Skin of body (tissue), 3 donors: ENCODE measurements at places on chromosomes 13 and 19.

GRCh38 chr13:44730851-44731250 is 154.7 kb upstream of the TSC22D1 start:
- DNase-seq, result no peak

GRCh38 chr19:46303691-46304397 is 7.0 kb downstream of the HIF3A start:
- DNase-seq, result peak; percentile 22

GRCh38 chr13:28320884-28321574 is 173.9 kb downstream of the FLT1 start:
- DNase-seq, result no peak

- DNase-seq, result no peak
Observed at GRCh38 chr19:47427241-47428176, 8.2 kb upstream of the MEIS3 start.

- DNase-seq, result no peak
Observed at GRCh38 chr13:28837111-28837510, 17.0 kb downstream of the MTUS2 start.

DNA sequence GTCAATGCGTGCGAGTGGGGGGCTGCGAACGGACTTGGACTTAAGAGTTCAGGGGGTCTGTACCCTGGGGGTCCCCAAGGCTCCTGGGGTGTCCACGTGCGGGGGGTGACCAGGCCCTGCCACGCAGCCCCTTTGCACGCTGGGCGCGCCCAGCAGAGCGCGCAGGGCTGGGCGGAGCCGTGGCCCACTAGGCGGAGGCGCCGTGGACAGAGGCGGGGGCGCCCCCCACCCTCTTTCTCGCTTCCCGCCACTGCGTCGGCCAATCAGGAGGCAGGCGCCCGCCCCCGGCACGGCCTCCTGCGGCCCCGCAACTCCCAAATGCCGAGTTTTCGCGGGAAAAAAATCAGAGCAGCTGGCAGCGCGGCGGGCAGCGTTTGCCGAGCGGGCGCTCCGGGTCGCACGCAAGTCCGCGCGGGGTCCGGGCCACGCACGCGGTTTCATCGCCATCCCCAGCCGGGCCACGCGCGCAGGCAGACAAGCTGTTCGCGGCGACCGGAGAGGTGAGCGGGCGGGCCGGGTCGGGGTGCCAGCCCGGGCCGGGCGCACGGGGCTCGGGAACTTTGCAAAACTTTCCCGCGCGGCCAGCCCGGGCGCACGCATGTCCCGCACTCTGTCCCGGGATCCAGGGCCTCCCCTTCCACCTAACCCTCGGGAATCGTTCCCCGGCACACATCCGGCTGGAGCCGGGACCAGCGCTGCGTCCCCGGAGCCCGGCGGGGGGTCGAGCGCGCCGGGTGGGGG is at the start of gene UHRF1:
UHRF1 (plus strand) TSS at position 346 of the 741 bp plus-strand sequence. CDS start 1,385 bp downstream, outside the sequence.
- DNase-seq, result peak; percentile 16

- no peak for DNase-seq
Observed at GRCh38 chr19:46441866-46442265, 13.1 kb upstream of the PNMA8C start.

DNA sequence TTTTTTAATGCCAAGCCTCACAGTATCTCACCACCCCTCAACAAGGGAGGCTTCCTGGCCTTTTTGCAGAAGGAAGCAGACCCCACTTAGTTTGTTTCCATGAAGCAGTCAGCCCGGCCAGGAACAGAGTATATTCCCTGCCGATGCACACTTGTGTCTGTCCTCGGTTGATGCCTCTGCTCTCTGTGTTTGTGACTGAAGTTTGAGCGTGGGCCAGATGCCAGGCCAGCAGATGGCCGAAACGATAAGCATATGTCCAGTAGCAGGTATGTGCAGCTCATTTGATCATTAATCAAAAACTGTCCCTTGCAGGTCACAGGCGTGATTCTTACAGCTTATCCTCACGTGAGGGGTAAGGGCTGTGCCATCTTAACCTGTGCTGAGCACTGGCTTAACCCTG is 144.0 kb downstream of the IRS2 start:
- no peak for DNase-seq

DNA sequence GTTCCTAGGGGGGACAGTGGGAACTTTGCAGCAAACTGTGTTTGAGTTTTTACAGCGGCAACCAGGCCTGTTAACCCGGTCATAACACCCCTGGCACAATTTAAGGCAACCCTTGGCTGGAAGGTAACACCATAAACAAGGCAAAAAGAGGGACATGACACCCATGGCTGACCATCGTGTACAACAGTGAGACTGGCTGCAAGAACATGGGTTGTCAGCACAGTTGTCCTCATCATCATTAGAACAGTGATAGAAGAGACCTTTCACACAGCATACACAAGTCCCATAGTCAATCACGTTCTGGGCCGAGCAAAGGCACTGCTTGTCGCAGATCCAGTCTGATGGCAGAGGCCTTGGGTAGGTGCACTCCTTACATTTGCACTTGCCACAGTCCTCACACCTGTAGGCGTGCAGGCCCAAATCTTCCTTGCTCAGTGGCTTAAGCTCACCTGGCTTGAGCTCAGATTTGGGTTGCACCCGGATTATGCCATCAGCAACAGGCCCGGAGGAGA is 4.1 kb downstream of the SPRY2 start:
- no peak for DNase-seq

DNA sequence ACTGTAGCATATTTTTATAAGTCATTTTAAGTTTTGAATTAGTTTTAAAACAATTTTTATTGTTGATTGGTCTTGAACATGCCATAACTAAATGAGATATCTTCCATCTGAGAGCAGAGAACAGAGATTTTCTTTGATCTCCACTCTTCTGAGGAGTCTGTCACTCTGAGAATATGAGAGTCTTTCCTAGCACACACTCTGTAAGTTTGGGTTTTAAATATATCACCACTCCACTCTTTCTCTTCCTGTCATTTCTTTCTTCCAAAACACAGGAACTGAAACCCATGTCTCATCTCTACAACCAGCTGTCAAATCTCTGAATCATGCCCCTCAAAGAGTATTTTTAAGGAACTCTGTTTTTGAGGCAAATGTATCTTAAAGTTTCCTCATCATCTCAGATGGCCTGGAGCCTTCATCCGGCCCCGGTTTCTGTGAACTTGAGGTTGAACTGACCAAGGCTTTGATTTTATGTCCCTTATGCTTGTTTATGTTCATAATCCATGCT is 698.2 kb upstream of the SGCG start:
- DNase-seq, result no peak

DNA sequence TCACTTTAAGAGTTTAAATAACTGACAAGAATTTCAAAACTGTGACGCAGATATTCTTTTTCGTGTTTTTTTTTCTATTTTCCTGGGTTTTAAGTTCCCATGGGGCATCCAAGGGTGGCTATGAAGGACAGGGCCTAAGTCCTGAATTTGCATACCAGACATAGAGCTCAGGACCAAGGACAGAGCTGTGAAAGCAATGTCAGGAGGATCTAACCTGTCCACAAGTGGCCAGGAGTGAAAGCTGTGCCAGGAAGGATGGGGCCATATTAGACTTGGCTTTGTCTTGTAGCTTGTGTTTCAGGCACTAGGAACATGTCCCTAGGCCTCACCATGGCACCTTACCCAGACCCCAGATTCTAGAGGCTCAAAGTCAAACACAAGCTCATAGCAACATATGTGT is 289.4 kb upstream of the MIR17HG start:
- no peak for DNase-seq

DNA sequence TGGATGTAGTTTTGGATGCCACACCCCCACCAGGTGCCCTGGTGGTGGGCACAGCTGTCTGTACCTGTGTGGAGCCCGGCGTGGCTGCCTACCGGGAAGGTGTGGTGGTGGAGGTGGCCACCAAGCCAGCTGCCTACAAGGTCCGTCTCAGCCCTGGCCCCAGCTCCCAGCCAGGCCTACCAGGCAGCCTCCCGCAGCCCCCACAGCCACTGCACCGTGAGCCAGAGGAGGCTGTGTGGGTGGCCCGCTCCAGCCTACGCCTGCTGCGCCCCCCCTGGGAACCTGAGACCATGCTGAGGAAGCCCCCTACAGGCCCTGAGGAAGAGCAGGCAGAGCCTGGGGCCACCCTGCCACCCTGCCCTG is 3.5 kb downstream of the CIC start:
- no peak for DNase-seq

- DNase-seq, result no peak
Observed at GRCh38 chr13:96822895-96823294, 171.4 kb downstream of the OXGR1 start.

GRCh38 chr13:43664700-43665191 is 122.0 kb downstream of the ENOX1 start:
- DNase-seq, result no peak

- DNase-seq, result no peak
Observed at GRCh38 chr13:60001889-60002288, 161.8 kb downstream of the DIAPH3 start.

DNA sequence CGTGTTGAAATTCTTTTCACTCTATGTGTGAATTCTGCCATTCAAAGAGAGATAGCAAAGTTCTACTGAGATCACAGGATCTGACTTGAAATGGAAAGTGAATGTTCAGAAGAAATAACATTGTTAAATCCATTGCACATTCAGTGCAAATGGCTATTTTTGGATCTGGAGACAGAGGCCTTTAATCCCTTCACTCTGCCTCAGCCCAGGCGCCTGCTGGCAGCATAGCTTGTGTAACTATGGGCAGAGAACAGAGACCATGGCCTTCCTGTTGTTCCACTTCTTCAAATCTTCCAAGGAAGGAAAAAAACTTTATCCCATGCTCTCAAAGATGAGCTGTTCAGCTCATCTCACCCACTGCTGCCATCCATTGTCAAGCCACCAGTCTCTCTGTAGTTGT is 265.4 kb downstream of the LMO7 start:
- DNase-seq, result no peak

- DNase-seq, result no peak
Observed at GRCh38 chr13:84655677-84656076, 773.4 kb upstream of the SLITRK1 start.

DNA sequence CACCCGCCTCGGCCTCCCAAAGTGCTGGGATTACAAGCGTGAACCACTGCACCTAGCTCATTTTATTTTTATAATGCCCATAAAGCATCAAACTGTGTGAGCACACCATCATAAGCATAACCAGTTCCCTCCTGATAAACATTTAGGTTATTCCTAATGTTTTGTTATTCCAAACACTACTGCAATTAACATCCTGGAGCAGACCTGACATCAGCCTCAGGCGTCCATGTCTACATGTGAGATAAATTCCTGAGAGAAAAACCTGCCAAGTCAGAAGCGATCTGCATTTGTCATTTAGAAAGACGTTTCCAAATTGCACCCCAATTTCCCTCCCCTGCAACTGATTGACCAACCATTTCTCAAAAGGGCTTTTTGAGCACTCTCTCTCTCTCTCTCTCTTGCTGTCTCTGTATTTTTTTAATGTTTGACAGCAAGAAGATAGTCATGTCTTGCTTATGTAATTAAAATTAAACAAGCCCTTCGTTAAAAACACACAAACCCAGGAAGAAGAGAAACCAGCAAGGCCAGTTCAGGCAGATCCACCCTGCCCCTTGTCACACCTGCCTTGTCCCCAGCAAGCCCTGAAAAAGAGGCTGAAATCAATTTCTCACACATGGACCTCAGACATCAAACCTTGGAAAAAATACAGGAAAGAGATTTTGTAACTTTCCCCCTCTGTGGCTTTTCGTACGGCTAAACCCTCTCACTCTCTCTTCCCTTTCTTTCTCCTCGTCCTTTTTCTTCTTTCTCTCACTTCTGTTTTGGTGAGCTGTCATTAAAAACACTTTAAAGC is 9.9 kb downstream of the LYPD3 start:
- DNase-seq, result no peak

DNA sequence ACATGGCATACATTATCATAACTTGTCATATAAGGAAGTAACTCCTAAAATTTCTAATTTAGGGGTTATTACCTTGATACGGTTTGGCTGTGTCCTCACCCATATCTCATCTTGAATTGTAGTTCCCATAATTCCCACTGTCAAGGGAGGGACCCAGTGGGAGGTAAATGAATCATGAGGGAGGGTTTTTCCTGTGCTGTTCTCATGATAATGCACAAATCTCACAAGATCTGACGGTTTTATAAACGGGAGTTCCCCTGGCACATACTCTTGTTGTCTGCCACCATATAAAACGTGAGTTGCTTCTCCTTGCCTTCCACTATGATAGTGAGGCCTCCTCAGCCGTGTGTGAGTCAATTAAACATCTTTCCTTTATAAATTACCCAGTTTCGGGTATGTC is 76.0 kb downstream of the ZDHHC20 start:
- no peak for DNase-seq

GRCh38 chr13:99432609-99433542 is 68.4 kb upstream of the TM9SF2 start:
- peak; percentile 14 for DNase-seq

- DNase-seq, result no peak
Observed at GRCh38 chr13:52454459-52454819, 839 bp upstream of the CKAP2 start.

DNA sequence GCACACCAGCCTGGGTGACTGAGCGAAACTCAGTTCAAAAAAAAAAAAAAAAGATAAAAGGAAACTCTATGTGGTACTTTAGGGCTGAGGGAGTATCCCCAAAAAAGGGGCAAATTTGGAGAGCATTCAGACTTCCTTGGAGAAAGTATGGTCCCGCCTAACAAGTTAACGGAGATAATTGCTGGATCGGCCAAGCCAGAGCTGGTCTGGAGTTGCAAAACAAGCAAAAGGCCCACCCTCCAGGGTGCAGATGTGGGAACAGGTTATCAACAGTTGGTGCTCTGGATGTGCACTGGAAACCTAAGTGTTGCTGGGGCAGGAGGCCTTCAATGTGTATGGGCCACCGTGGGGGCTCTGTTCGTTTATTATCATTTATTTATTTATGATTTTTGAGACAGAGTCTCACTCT is 2.8 kb downstream of the IQCN start:
- DNase-seq, result peak; percentile 20

- DNase-seq, result no peak
Observed at GRCh38 chr19:16325161-16325527, 518 bp downstream of the KLF2 start.

DNA sequence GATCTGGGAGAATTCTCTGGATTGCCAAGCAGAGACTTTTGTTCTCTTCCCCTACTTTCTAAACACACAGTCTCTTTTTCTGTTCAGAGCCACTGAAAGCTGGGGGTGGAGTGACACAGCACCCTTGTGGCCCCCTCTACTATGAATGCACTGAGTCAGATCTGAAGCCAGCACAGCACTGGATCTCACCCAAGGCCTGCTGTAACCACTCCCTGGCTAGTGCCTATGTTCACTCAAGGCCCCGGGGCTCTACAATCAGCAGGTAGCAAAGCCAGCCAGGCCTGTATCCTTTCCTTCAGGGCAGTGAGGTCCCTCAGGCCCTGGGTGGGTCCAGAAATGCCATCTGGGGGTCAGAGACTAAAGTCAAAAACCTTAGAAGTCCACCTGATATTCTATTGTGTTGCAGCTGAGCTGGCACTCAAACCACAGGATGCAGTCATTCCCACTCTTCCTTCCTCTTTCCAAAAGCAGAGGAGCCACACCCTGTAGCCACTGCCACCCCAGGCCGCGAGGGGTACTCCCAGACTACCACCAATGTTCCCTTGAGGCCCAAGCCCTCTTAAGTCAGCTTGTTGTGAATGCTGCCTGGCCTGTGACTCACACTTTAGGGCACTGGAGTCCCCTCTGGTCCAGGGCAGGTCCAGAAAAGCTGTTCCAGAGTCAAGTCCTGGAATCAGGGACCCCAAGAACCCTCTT is 110.1 kb upstream of the RXFP2 start:
- DNase-seq, result no peak

GRCh38 chr13:71979616-71980015 is 112.6 kb upstream of the DACH1 start:
- no peak for DNase-seq

GRCh38 chr19:16627193-16627927 is 644 bp downstream of the MED26 start:
- DNase-seq, result no peak

GRCh38 chr19:10513223-10513622 is 4.0 kb downstream of the S1PR5 start:
- DNase-seq, result no peak
